CD14-positive monocyte (primary cell): ENCODE measurements at places on chromosomes 13 and 19.

- no peak overlapping the region for H3K4me3 ChIP-seq
- no peak for DNase-seq
- H3K36me3 ChIP-seq = no peaks in the 10 kb centered on the region
- no peaks in the 10 kb centered on the region for H3K27me3 ChIP-seq
Observed at GRCh38 chr13:48569104-48569666, 36.3 kb upstream of the RCBTB2 start.

GRCh38 chr19:1416014-1416841 lies 8.8 kb downstream of the DAZAP1 start:
- peaks cover 63% of the 10 kb centered on the region for H3K36me3 ChIP-seq
- H3K27ac ChIP-seq = peak overlapping the region; percentile 78
- H3K4me3 ChIP-seq = no peak overlapping the region
- H3K4me1 ChIP-seq = peaks cover 24% of the 10 kb centered on the region
- DNase-seq = no peak

DNA sequence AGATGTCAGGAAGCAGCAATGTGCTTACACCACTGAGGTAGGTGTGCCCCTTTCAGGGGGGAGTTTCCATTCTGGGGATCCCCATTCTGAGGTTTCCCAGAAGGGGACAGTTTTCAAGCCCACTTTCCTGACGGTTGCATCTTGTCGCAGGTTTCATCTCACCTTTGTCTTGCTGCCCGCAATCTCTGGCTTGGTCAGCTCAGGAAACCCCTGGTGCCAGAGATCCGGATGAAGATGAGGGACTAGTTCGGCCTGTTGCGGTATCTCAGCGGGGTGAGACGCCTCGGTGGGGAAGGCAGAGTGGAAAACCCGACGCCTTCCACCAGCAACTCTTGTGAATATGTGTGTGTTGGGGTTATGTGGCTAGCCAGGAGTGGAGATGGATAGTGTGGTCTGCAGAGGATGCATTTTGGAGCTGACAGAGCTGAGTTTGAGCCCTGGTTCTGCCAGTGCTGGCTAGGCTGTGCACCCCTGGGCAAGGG lies 13.1 kb downstream of the TNFSF9 start:
- no peaks in the 10 kb centered on the region for H3K27me3 ChIP-seq
- no peaks in the 10 kb centered on the region for H3K36me3 ChIP-seq
- H3K4me1 ChIP-seq = no peaks in the 10 kb centered on the region
- H3K27ac ChIP-seq = no peak overlapping the region
- DNase-seq = no peak
- no peak overlapping the region for H3K4me3 ChIP-seq

DNA sequence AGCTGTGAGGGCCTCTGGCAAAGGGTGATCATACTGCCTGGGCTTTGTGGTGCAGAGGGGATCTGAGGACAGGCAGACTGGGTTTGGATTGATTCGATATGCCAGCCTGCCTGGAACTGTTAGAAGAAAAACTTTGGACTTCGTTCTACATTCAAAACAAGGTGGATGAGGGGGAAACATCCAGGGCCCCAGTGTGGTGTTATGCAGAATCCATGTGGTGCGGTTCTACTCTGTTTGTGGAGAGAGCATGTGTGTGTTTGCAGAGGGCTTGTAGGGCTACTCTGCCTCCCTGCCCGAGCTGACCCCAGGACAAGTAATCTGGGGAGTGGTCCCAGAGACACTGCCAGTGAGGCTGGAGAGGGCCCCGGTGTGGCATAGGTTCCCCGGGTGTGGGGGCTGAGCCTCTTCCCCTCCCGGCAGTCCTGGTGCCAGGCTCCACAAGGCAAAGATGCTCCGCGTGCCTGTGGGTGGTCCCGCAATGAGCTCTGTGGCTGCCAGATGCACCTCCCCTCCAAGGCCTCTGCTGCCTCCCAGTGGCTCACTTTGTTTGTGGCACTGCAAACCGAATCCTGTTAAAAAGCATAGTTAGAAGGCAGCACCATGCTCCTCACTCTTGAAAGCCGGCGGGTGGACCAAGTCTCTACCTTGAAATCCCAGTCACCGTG lies 22.3 kb upstream of the TFDP1 start:
- peaks cover 20% of the 10 kb centered on the region for H3K4me1 ChIP-seq
- DNase-seq = peak; percentile 32
- H3K27me3 ChIP-seq = no peaks in the 10 kb centered on the region

GRCh38 chr19:41883463-41883820 lies 458 bp downstream of the ARHGEF1 start:
- H3K36me3 ChIP-seq = peaks cover 26% of the 10 kb centered on the region
- peak overlapping the region; percentile 98 for H3K4me3 ChIP-seq
- no peaks in the 10 kb centered on the region for H3K27me3 ChIP-seq
- no peak for DNase-seq
- H3K4me1 ChIP-seq = peaks cover 56% of the 10 kb centered on the region

DNA sequence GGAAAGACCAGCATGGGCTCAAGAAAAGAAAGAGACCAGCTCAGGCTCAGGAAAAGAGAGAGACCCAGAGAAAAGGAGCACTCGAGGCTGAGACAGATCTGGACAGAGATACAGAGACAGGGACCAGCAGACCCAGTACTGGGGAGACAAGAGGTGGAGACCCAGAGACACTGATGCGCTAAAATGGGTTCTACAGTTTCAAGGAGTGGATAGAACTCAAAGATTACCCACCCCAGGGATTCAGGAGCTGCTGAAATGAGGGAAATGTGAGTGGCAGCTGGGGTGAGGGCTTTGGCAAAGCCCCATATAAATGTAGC lies 609 bp upstream of the ZSCAN18 start:
- DNase-seq = no peak
- H3K27ac ChIP-seq = peak overlapping the region; percentile 90
- peaks cover 12% of the 10 kb centered on the region for H3K4me1 ChIP-seq
- peak overlapping the region; percentile 79 for H3K4me3 ChIP-seq

GRCh38 chr13:33318744-33319143 lies 33.2 kb upstream of the STARD13 start:
- H3K27ac ChIP-seq = no peak overlapping the region
- DNase-seq = no peak
- H3K36me3 ChIP-seq = no peaks in the 10 kb centered on the region
- H3K4me1 ChIP-seq = no peaks in the 10 kb centered on the region
- no peak overlapping the region for H3K4me3 ChIP-seq
